ENCODE measurements at places on chromosomes 7 and 10.

DNA sequence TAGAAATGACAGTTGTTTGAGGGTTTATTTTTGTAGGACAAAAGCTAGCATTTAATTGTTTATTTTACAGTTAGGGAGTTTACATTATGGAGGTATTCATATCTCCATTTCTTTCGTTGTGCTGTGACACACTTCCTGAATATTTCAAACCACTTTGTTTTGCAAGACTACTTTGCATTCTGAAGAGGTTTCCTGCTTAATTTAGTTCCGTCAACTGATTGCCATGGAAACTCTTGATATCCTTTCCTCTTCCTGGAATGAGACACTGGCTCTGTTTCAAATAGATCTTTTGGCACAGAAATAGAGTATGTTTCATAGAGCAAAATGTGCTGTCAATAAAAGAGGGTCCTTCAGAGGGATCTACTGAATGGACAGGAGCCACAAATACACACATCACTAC is 159.5 kb upstream of the AGR3 start:
- peak; percentile 68 for DNase-seq

GRCh38 chr10:63429281-63429680 is 36.5 kb downstream of the JMJD1C start:
- DNase-seq, result no peak

DNA sequence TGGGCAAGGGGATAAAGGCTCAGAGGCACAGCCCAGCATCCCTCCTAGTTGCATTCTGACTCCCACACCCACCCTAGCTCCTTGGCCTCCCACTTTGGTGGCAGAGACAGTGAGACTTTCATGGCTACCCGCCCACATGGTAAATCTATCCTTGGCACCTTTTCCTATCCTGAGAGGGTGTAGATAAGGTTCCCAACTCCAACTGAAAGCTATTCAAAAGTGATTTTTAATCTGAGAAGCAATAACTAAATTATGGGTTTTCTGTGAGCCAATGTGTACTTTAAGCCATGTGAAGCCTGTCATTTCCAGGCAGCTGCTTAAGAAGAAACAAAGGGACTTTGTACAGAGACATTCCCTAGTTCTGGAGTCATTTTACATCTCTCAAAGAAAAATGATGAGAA is 9.1 kb downstream of the LAMB1 start:
- no peak for DNase-seq

DNA sequence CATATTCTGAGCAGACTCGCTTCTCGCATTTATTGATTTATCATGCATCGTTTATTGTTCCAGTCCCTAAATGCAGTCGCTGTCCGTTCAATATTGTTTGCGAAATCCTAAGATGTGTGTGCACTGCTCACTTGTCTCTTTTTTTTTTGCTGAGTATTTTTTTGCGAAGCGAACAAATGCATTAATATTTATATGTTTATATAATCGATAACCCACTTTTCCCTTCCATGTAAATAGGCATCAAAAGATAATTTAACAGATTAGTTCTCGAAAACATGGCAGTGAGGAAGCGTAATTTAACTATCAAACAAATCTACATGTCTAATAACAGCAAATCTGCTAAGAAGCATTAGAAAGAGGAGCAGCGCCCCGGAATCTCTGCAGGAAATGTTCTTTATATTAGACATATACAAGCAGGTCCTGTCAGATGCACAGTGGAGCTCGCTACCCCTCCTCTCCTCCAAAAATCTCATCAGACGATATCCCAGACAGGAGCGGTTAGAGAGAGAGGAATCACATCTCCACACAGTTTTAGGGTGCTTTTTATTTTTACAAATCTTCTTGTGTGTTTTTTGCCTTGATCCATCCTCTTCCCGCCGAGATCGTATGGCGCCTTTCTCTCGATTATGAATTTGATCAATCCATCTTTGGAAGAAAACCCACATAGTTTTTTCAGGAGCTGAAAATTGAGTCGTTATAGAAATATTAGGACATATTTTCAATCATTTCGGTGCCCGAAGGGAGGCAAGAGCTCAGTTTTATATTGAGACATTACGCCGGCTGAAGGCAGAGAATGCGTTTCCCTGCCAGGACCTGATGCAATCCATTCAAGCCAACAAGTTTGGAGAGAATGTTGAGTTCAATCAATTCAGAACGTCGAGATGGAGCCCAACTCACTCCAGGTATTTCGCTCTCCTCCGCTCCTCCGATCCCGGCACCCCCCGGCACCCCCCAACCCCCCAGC is at the start of gene ARID5B:
TSS of gene ARID5B (plus strand) at position 871 of the 964 bp plus-strand sequence. CDS start at position 882, 11 bp downstream.
- DNase-seq, result peak; percentile 80

GRCh38 chr10:93715345-93715744 is 13.0 kb upstream of the FRA10AC1 start:
- DNase-seq, result no peak

DNA sequence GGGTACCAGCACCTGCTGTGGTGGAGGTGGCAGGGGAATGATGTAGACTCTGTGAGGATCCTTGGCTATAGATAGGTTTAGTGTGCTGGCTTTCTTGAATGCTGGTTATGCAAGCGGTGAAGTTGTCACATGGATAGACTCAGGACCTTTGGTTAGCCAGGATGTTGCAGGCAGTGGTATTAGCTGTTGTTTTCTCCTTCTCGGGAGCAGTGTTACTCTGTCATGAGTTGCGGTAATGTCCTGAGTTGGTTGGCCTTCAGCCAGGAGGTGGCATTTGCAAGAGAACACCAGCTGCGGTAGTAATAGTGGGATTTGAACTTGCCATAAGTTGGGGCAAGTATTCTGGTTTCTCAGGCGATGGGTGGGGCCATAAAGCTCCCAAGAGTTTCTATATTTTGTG is 10.8 kb downstream of the AGK start:
- no peak for DNase-seq

- DNase-seq, result no peak
Observed at GRCh38 chr7:68682910-68683309, 915.4 kb upstream of the AUTS2 start.

DNA sequence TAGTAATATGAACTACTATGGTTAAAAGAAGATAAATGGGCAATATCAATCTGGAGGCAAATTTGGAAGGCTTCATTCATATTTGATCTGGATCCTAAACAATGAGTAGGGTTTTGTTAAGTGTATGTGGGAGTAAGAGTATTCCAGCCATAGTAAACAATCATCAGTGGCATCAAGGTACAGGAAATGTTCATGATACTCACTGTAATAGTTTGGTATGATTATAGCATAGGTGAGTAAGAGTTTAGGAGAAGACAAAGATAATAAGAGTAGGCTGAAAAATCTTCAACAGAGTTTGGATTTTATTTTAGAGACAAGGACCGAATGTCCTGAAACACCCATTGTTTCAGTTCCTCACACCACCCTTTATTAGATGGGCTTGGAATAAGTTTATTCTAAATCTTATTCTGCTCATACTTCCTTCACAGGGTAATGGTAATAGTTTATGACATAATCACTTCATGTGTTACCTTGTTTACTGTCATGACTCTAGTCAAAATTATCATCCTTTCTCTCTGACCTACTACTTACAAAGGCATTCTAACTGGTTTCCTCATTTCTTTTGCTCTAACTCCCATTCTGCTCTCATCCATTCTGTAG is 38.9 kb downstream of the BRAF start:
- no peak for DNase-seq

DNA sequence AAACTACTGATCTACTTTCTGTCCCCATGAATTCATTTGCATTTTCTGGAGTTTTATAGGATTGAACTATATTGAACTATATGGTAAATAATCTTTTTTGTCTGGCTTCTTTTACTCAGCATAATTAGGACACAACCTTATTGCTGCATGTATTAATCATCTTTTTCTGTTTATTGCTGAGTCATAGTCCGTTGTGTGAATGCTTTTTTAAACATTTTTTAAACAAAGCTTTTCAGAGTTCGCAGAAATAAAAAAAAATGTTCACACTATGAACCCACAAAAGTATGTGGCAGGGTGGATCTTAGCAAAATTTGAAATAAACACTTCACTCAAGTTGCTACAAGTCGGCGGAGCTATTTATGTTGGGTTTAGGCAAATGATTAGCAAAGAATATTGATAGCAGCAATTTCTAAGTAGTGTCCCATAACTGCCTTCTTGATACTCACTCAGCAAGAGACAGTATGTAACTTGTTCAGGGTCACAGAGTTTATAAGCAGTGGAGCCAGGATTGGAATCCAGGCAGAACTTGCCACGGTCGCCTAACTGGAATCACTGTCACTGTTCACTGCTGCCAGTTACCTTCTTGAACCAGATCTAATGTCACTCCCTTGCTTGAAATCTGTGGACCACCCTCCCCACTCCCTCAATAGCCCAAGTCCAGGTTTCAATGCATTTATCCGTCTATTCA is 5.6 kb downstream of the CH25H start:
- no peak for DNase-seq

DNA sequence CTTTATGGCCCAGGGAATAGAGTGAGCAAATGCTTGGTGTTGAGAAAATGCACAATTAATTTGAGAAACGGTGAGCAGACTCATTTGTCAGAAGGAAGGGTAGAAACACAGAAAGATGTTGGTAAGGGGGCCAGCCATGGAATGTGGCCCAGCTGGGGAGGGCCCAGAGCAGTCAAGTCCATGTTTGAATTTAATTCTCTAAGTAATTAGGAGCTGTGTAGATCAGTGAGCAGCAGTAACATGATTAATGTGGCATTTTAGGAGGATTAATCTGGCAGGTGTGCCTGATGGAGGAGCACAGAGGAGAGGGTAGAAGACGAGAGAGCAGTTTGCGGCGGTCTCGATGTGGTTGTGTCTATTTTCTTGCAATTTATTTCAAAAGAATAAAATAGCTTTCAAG is 218.7 kb downstream of the FRMD4A start:
- no peak for DNase-seq

DNA sequence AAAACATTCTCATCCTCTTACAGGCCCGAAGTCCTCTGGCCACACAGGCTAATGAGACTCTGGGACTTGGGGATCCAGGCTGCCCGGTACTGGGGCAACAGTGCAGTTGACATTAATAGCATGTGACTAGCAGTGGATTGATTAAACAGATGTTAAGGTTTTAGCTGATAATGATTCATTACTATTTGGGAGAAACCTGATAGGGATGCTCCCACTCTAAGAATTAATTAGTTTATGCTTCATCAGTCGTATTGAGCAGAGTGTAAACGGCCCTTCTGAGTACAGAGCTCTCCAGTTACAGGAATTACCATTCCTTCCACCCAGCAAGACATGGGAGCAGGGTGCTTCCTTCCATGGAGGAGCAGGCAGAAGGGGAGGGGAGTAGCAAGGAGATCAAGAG is 82.7 kb downstream of the RPS24 start:
- no peak for DNase-seq

DNA sequence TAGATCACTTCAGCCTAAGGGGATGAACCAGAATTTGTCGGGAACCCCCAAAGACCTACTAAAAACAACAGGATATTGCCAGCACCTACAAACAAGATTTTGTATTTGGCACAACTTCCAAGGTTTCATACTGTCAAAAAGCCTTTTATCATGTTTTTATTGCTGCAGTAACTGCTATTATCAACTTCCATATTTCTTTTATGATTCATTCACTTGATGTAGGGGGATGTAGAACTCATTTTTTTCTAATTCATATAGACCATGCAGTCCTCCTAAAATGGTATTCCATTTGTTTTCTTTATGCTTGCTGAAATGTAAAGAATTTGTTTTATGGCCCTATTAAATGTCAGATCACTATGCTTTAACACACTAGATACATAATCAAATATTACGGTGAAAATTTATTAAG is 30.0 kb upstream of the WNT16 start:
- no peak for DNase-seq

DNA sequence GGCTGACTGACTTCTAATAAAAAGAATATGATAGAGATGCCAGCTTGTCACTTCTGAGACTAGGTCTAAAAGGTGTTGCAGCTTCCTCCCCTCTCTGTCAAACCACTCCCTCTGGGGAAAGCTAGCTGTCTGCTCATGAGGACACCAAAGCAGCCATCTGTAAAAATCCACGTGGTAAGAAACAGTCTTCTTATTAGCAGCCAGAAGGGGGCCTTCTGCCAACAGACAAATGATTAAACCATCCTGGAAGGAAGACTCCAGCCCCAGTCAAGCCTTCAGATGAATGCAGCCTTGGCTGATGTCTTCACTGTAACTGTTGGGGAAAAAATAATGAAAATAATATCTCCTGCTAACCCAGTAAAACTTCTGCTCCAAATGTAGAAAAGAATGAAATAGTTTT is 41.9 kb upstream of the DAGLB start:
- no peak for DNase-seq

GRCh38 chr7:209906-210305 is 17.5 kb downstream of the FAM20C start:
- DNase-seq, result no peak

- DNase-seq, result no peak
Observed at GRCh38 chr7:157058701-157059100, 48.2 kb upstream of the MNX1 start.

- DNase-seq, result no peak
Observed at GRCh38 chr7:86212976-86213375, 430.7 kb upstream of the GRM3 start.

GRCh38 chr10:110357252-110357780 is 52.6 kb upstream of the SMNDC1 start:
- peak; percentile 90 for DNase-seq

DNA sequence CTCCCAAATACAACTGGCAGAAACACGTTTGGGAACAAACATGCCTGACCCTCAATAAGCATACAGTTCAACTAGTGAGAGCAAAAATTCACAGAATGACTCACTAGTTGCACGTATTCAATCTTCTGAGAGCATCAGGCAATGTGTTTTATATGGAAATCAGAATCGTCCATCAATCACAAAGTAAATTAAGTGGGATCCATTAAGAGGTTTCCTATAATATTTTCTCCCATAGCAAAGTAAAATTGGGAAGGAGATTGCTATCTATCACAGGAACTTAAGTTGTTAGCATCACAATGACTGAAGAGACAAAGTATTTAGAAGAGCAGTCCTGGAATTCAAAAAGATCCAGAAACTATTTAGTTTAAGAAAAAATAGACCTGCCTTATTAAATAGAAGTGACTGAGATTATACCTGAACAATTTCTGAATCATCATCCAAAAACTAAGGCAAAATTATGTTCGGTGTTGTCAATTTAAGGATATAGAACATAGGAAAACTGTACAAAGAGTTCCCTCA is 28.3 kb downstream of the INHBA start:
- no peak for DNase-seq

GRCh38 chr7:12638851-12639456 is 48.5 kb upstream of the ARL4A start:
- DNase-seq, result no peak
